ENCODE measurements at places on chromosomes 1 and 21. TPM values are rescaled to one million over a fixed set of nuclear protein-coding genes. Genes with fewer than 3 reads are reported as not detected.
A peak's percentile ranks its signal among the peaks of the same experiment; 100 is the strongest.

ZNF648 gene
- polyA plus RNA-seq, result 0.63 TPM

DNA sequence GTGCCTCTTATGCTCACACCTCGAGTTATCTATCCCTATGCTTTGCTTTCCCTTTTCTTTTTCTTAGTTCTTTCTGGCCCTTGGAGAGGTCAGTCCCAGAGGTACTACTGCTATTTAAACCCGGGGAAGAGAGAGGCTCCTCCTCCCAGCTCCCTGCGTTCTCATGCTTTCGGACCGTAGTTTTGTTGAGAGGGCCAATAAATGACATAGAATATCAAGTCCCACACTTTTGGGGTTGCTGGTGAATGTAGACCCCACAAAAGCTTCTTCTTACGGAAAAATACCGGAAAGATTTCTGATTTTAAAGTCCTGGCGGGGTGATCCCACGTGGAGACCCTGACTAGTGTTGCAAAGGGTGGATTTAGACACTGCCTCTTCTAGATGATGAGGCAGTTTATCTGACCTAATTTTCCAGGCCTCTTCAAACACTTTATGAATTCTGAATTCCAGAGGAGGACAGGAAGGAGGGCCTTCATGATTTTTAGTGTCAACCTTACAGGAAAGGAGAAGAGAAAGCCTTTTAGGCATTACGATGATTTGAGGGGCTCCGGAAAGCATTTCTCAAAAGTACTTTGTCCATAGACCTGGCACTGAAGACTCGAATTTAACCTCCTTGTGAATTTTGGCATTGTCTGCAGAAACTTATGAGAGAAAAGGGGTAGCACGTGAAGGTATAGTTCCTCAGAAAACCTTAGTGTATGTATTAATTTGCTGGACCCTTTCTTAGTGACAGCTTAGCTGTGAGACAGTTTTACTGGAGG is 694 bp downstream of the TMEM167B start:
- no peak for DNase-seq

DNA sequence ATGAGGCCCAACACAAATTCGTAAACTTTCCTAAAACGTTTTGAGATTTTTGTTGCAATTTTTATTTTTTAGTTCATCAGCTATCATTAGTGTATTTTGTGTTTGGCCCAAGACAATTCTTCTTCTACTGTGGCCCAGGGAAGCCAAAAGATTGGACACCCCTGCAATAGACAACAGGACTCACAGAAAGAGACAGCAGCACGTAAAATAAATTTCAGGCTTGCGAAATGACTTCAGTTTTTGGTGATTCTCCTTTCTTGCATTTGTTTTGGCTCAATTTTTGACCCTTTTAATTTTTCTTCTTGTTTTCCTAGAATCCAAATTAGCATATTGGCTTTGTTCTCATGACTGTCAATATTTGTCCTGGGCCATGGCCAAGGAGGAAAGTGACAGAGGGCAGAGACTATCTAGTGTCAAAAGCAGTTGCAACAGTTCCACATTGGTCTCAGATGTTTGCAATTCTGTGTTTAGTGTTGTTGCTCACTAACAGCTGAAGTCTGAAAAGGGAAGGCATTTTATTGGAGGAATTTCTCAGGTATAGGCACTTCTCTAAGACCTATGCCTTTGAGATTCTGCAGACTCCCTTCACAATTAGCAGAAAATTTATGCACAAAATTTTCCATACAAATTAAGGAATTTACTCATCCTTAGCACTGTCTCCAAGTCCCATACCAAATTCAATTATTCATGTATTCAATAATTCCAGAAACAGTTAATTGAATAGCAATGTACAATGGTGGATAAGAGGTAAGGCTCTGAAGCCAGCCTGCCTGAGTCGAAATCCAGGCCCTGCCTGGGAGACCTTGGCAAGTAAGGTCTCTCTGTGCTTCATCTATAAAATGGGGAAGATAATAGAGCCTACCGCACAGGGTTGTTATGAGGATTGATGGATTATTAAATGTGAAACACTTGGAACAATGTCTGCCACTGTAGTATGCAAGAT is 160.9 kb upstream of the IVNS1ABP start:
- no peak for DNase-seq

DNA sequence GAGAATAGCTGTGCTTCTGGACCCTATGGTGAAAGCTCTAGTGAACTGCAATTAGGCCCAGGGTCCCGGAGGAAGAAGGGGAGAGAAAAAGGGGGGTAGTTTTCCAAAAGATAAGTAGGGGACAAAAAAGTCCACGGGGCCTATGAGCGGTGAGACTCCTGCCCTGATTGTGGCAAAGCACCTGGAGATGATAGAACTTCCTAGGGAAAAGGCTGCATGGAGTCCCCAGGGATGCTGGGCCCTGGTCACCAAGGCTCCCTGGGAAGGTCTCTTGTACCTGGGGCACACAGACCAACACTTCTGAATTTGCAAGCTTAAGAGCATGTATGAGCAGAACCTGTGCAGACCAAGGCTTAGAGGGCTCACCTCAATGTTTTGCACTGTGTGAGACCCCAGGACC is 5.4 kb upstream of the SHISA4 start:
- DNase-seq, result no peak

DNA sequence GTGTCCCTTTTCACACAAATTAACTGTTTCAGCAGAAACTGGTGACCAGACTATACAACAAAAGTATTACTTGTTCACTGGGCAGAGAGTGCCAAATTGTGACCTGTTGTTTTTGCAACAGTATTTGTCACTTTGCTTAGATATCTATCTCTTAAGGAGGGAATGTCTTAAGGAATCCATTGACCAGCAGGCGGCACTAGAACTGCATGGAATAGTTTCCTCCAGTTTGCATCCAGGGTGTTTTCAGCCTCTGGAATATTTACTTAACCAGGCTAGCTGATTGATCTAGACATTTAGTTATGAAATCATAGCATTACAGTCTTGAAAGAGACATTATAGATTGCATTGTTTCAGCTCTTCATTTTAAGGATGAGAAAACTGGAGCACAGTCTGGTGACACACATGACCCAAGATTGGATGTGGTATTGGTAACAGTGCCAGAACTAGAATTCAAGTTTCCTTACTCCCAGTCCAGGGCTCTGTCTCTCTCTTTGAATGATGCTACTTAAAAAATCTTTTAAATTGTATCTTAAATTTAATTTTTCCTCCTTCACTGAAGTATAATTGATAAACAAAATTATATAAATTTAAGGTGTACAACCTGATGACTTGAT is 16.9 kb downstream of the RPTN start:
- peak; percentile 64 for DNase-seq

DNA sequence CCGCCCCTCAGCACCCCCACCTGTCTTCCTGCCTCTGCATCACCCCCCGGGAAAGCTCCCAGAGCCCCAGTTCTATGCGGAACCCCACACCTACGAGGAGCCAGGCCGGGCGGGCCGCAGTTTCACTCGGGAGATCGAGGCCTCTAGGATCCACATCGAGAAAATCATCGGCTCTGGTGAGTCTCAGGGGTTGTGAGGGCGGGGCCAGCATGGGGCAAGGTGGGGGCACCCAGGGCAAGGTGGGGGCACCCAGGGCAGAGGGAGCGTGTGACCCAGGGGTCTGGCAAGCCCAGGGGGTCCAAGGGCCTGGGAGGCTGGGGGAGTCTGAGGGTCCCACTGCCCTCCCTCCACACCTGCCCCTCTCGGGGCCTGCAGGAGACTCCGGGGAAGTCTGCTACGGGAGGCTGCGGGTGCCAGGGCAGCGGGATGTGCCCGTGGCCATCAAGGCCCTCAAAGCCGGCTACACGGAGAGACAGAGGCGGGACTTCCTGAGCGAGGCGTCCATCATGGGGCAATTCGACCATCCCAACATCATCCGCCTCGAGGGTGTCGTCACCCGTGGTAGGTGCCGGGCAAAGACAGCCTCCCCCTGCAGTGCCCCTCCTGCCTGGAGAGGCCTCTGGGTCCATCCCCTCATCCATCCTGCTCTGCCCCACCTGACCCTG is 34.1 kb downstream of the EPHA8 start:
- no peak for DNase-seq

- DNase-seq, result no peak
Measured at GRCh38 chr21:43818685-43819084, 29.3 kb downstream of the RRP1 start.

GRCh38 chr1:76106719-76107235 is 32.2 kb downstream of the ST6GALNAC3 start:
- DNase-seq, result no peak
